ENCODE measurements at places on chromosomes 3 and 15.

- DNase-seq = peak; percentile 68
These were observed at the start of gene HDGFL3 for GRCh38 chr15:83207660-83208366. HDGFL3 (minus strand) TSS chr15:83207823; CDS start chr15:83207414, 409 bp downstream.

GRCh38 chr3:113193288-113193687 lies 18.1 kb upstream of the BOC start:
- DNase-seq = no peak

- DNase-seq = no peak
These were observed 77.2 kb downstream of the RTP4 start for GRCh38 chr3:187445356-187445755.

- no peak for DNase-seq
These were observed at the start of gene PDZRN3 for GRCh38 chr3:73624821-73625665. PDZRN3 (minus strand) TSS chr3:73624941.

GRCh38 chr3:195004512-195005250 lies 266.3 kb downstream of the XXYLT1 start:
- no peak for DNase-seq

DNA sequence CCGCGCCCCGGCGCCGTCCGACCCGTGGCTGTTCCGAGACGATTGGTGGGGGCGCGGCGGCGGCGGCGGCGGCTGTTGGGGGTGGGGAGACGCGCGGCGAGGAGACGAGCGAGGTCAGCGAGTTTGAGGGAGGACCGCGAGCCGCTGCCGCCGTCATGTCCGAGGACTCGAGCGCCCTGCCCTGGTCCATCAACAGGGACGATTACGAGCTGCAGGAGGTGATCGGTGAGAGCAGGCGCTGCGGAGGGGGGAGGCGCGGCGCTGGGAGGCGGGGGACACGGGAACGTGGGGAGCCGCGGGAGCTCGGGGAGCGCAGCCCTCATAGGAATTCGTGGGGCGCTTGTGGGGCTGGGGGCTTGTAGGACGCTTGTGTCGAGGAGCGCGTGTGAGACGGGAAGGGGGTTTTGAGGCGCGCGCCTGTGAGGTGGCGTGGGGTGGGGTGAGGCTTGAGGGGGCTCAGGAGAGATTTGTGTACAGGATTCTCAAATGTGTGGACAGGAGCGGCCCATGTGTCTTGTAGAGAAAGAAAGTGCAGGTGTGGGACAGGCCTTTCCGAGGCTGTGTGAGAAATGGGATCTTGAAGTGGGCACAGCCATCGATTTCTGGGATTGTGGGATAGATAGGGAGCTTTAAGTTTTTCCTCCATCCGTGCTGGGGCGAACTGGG lies 518 bp downstream of the OXSR1 start:
- peak; percentile 32 for DNase-seq

DNA sequence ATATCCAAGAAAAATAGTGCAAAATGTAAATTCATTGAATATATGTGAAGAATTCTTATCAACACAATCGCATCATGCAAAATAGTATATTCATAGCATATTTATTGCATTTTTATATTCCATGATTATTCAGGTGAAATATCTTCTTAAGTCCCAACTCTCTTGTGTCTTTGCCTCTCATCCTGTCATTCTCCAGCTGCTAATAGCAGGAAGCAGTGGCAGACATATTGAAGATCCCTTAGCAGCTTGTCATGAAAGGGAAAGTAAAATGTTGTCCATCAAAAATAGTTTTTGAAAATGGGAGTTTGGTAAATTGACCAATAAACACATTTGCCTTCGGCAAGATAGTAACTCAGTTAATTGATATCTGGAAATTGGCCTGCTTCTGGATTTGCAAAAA lies 265.3 kb upstream of the TGFBR2 start:
- no peak for DNase-seq

- DNase-seq = no peak
These were observed 18.7 kb downstream of the FBXL22 start for GRCh38 chr15:63615935-63616334.
